Subcutaneous adipose tissue (tissue), 4 donors: ENCODE measurements at places on chromosomes 2 and 18. TPM values are rescaled to one million over a fixed set of nuclear protein-coding genes. Genes with fewer than 3 reads are reported as not detected.

CCDC121 gene
- total RNA-seq, result 5.5 TPM

MREG gene
- total RNA-seq, result 7.5 TPM

TUBB8B gene
- total RNA-seq, result not detected

RIT2 gene
- not detected for total RNA-seq

CAVIN2 gene
- total RNA-seq, result 120 TPM

RPRD1A gene
- total RNA-seq, result 43.9 TPM

PTPRN gene
- not detected for total RNA-seq

MSH2 gene
- 10.0 TPM for total RNA-seq

PSD4 gene
- total RNA-seq, result 7.7 TPM

SCN9A gene
- 18.9 TPM for total RNA-seq

IRS1 gene
- total RNA-seq, result 11.9 TPM

DSEL gene
- total RNA-seq, result 27.9 TPM

UPP2 gene
- not detected for total RNA-seq

CD226 gene
- 2.4 TPM for total RNA-seq

SERPINB3 gene
- not detected for total RNA-seq

GPR45 gene
- not detected for total RNA-seq

CFAP221 gene
- total RNA-seq, result not detected

SPC25 gene
- not detected for total RNA-seq

CNGA3 gene
- total RNA-seq, result not detected

GAREM2 gene
- 1.1 TPM for total RNA-seq

TRIB2 gene
- total RNA-seq, result 17.3 TPM

ANTXR1 gene
- 84.0 TPM for total RNA-seq

PPP1R7 gene
- 40.1 TPM for total RNA-seq

SAG gene
- not detected for total RNA-seq

CYP27C1 gene
- 0.98 TPM for total RNA-seq

RESP18 gene
- total RNA-seq, result not detected

TXNDC2 gene
- total RNA-seq, result not detected

TUBB6 gene
- total RNA-seq, result 240 TPM

NAT8 gene
- total RNA-seq, result not detected

DAW1 gene
- total RNA-seq, result not detected

CAPN14 gene
- total RNA-seq, result not detected

SLC30A3 gene
- not detected for total RNA-seq

MYO1B gene
- 102 TPM for total RNA-seq

IL1RN gene
- 3.4 TPM for total RNA-seq

MEP1B gene
- total RNA-seq, result not detected

FER1L5 gene
- not detected for total RNA-seq

PRSS56 gene
- total RNA-seq, result not detected

KLHL14 gene
- 0.38 TPM for total RNA-seq

ADD2 gene
- 1.1 TPM for total RNA-seq

SGPP2 gene
- not detected for total RNA-seq

TEX44 gene
- not detected for total RNA-seq

GALR1 gene
- total RNA-seq, result under 0.01 TPM

KATNAL2 gene
- 2.6 TPM for total RNA-seq

ZDBF2 gene
- 8.3 TPM for total RNA-seq

IL36B gene
- total RNA-seq, result not detected

CELF4 gene
- not detected for total RNA-seq

LIMS3 gene
- 2.4 TPM for total RNA-seq

FAM161A gene
- 3.5 TPM for total RNA-seq
